ENCODE measurements at places on chromosomes 1 and 21.

DNA sequence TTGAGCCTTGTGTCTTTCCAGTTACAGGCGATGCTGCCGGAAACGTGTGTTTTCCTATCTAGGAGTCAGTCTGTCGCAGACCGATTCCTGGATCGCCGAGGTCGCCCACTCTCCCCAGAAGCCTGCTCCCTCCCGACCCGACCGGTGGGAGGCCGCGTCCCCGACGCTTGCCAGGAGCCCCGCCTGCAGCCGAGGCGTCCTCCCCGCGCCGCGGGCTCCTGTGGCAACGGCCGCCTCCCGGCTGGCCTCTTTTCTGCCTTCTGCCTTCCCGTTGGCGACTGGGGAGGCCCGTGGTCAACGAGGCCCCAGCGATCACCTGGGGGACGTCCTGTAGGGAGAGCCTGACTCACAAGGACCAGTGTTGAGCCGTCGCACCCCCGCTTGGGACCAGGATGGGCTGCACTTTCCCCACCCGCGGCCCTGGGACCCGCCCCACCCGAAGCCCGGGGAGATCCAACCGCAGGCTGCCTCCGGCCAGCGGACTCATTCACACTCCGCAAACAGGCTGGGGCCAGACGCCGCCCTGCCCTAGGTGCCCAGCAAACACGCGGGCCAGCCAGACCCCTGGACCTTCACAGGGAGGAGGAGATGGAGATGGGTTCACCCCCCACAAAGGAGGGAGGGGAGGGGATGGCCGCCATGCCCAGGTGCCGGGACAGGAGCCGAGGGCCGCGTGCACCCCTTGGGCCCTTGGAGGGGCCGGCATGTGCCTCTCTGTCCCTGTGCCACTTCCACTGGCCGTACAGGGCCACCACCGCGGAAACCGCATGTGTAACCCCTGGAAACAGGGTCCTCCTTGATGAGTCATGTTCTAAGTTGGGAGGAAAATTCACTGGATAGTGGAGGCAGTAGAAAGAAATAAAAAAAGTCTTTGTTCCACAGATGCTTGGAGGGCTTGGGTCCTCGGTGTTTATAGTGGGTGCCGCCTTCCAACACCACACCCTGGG, 7.2 kb upstream of the COL6A1 start:
- DNase-seq, result no peak

DNA sequence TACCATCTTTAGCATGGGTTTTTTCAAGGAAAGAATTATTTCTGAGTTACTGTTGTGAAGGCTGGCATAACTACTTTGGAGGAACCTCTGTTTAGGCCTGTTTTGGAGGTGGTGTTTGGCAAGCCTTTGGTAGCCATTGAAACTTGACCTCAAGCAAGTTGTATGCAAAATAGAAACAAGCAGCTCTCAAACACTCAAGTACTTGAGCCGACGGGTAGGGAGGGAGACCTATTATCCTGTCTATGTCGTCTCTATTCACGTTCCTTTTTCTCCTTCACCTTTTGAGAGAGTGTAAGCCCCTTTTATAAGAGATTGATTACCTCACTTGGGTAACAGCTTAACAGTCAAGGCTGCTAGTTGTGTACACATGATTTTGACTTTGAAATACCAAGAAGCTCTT, 878.3 kb upstream of the CXADR start:
- peak; percentile 5 for DNase-seq

DNA sequence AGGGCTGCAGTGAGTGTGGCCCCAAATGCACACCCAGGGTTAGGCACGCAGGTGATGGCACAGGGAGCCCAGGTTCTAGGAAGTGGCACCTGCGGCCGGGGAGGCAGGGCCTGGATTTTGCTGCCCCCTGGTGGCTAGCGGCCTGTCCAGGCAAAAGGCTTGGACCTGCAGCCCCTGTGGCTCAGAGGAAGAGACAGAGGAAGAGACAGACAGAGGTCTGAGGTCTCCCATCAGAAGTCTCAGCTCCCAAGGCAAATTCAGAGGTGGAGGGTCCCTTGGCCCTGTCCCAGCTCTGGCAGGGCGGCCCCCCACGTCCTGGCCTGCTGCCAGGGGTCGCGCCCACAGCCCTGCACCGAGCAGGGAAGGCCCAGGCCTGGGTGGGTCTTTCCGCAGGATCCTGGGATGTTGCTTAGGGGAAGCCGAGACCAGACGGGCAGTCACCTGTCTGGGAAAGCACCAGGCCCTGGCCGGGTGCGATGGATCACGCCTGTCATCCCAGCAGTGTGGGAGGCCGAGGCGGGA, 8.0 kb upstream of the TNFRSF14 start:
- DNase-seq, result peak; percentile 59

- no peak for DNase-seq
Observed at GRCh38 chr1:75710832-75711231, 13.7 kb upstream of the ACADM start.

DNA sequence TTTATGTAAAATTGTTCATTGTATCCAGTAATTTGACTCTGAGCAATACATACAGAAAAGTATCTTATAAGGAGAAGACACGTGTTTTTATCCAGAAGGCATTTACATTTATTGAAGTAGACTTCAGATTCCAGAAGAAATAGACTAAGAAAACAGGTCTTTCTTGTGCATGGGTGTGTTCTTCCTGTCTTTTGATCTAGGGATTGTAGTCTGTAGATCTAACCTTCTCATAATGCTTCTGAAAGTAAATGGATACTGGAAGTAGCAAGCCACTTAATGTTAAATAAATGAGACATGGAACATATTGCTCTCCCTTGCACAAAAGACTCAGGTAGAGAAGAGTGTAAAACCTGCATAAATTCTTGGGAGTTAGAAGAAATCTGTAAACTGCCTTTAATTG, 853.2 kb upstream of the B3GALT2 start:
- peak; percentile 27 for DNase-seq

DNA sequence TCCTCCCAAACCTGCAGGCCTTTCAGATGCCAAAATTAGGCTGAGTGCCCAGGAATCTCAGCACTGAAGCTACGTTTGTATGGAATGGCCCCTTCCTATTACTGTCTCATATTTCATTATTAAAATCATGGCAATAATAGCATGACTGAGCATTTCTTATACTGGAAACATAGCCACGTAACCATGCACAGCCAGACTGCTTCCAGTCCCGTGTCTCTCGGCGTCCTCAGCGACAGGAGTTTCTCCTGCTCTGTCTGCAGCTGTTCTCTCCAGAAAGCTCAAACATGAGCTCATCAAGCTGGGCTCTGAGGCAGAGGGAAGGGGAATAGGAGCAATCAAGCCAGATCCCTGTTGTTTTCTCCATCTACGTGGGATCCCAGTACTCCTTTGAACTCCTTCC, 104.0 kb downstream of the CDC7 start:
- DNase-seq, result no peak

GRCh38 chr1:182198006-182198605, 136.6 kb upstream of the ZNF648 start:
- peak; percentile 57 for DNase-seq

DNA sequence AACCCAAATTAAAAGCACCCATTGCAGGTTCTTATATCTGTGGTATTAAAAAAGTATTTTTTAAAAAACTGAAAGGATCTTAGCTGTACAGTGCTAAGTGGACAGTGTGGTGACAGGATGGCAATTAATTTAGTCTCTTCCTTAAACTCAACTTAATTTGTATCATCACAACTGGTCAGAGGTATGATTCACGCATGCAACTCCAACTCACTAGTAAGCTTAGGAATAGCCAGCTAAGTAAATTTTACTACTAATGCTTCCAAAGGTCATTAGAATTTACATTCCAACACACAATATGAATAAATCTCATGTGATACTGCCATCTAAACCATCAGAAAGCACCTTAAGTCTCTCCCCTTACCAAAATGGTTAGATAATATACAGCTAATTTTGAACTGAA, 35.4 kb downstream of the ENAH start:
- peak; percentile 45 for DNase-seq

- no peak for DNase-seq
Observed at GRCh38 chr1:22553104-22553880, 10.0 kb upstream of the EPHA8 start.

- DNase-seq, result peak; percentile 91
Observed at GRCh38 chr1:48674641-48675040, 102.0 kb downstream of the BEND5 start.

DNA sequence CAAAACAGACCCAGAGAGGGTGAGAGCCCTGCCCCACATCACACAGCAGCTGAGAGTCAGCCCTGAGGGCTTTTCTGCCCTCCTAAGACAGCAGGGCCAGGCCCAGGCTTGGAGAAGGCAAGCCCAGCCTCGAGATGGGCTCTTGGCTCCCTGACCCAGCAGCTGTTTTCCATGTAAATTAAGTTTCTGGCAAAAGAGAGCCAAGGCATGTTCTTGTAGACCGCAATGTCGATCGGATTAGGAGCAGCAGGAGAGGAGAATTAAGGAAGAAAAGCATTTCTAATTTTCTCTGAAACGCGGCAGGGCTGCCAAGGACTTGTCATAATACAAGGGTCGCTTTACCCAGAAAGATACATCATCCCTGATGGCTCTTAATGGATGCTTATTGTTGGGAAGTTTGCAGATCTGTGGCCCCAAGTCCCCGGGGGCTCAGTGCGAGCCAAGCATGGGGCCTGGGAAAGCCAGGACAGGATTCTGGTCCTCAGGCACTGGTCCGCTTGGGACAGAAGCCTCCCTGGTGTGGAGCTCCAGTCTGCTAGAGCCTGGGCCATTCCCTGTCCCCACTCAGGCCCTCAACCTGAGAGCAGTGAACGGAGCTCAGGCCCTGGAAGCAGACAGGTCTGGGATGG, 62.8 kb downstream of the DMRTB1 start:
- no peak for DNase-seq

DNA sequence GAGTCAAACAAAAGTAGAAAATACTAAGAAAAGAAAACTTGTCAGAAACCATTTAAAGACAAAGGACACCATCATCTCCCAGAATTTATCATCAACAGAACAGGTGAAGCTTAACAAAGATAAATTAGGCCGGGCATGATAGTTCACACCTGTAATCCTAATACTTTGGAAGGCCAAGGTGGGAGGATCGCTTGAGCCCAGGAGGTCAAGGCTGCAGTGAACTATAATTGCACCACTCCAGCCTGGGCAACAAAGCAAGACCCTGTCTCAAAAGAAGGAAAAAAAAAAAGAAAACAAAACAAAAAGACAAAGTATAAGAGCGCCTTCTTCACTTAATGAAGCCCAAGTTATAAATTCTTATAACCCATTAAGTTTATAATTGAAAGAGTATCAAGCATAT, 25.6 kb downstream of the RERE start:
- DNase-seq, result no peak

GRCh38 chr1:27509127-27510080, 19.4 kb upstream of the WASF2 start:
- peak; percentile 64 for DNase-seq

DNA sequence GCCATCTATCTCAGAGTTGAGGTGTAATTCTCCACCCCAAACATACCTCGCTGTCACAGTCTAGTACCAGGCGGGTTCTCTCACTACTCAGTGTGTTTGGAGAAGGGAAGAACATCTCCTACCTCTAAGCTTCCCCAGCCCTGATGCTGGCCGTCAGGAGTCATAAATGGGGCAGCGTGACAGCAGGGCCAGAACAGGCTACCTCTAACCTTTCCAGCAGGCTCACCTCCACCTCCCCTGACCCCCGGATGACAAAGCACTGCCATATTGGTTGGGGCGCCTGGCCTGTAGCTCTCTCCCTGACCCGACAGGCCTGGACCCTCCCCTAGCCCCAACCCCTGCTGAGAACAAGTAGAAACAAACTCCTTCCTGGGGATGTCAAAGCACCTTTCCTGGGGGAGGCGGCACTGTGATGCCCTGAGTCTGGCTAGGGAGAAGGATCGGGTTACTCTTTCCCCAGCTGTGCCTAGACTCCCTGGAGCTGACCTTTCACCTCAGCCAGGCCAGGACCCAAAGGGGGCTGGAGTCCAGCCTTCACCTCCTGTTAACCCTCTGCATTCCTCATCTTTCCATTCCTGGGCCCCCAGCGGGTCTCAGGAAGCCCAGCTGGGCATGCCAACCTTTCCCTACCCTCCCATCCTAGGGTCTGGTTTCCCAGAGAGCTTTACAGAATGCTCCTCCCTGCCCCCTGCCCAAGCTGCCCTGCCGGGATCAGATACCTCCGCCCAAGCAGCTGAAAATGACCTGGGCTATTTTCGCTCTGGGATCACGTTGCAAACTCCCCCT, 34.2 kb downstream of the AHDC1 start:
- DNase-seq, result peak; percentile 13

DNA sequence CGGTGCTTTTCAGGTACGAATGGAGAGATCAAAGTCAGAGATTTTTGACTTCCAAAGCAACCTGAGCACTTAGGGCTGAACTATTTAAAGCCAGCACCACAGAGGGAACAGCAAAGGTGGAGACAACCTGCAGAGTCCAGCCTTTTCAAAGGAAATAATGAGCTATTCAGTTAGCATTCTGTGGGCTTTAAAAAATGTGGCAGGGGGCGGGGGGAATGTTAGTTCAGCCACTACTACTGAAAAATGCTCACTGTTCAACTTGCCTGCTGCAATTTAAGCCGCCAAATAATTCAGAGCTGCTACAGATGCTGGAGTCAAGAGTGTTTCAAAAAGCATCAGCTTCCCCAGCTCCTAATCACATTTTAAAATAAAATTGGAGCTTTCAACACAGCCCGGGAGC, 473.3 kb upstream of the PLXNA2 start:
- DNase-seq, result no peak

GRCh38 chr1:116990612-116991151, 10.9 kb upstream of the CD101 start:
- DNase-seq, result peak; percentile 90

GRCh38 chr1:1438531-1439381, 3.3 kb downstream of the VWA1 start:
- no peak for DNase-seq

DNA sequence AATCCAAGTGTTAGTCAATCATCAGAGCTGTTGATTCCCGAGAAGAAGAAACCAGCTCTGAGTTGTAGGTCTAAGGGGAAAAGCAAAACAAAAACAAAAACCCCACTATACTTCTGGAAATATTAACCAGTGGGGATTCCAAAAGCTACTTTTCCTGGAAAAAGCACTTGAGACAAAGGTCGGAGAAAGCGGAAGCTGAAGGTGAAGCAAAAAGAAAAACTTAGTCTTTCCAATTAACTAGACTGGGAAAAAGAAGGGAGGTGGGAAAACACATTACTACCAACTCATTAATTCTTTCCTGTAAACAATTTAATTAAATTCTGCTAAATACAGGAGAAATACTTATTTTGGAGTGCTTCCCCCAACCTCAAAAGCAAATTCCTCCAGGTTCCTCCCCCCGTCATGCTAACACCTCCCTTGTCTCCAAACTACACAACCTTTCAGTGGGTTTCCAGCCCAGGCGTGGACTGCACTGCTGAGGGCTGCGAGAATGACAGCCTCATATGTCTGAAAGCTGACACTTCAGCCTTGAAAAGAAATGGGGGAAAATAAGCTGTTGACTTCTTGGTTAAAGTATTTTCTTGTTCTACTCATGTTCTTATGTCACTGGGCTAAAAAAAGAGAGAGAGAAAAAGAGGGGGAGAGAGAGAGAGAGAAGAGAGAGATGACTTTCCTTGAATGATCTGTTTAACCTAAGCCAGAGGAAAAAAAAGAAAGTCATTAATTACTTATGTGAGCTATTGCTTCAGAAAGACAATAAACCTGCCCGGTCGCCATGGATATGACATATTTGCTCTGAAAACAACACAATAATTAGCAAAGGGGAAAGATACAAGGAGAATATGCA, 5.1 kb downstream of the CASZ1 start:
- DNase-seq, result no peak
